NAMALWA (cell line): ENCODE measurements at places on chromosomes 3 and 15.
A peak's percentile ranks its signal among the peaks of the same experiment; 100 is the strongest.

DNA sequence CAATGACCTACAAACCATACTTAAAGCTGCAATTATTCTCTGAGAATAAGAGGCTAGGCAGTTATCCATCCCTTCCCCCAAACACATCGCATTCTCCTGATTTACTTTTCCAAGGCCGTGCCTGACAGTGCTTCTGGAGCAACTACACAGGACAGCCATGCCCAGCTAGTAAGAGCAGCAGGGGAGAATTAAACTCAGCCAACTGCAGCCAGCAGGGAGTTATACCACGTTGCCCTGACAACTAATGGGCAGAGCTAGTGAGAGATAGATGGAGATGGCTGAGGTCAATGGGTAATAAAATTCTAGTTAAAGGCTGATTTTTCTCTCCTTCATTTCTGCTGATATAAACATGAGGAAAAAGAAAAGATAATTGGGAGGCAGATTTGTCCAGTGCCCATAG is 193.8 kb upstream of the PPP2R3A start:
- no peak for DNase-seq

DNA sequence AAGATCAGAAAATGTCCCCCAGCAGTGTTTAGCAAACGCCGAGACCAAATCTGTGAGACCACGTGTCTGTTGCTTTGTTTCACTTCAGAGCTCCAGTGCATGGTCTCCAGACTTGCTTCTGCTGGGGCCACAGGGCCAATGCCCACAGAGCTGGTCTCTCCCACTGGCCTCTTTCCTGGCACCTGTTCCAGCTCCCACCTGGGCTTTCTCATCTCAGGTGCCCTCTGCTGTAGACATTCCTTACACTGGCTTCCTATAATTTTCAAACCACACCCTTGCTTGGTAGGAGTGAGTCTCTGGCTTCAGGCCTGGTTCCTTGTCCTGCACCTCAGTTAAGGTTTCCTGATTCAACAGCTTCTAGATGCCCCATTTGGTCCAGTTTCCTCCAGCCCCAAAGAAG is 243.1 kb downstream of the ADAMTS17 start:
- no peak for DNase-seq

GRCh38 chr3:89105503-89105902 is 1.9 kb upstream of the EPHA3 start:
- DNase-seq: no peak

GRCh38 chr15:63461230-63461985 is 43.0 kb upstream of the USP3 start:
- DNase-seq: no peak

DNA sequence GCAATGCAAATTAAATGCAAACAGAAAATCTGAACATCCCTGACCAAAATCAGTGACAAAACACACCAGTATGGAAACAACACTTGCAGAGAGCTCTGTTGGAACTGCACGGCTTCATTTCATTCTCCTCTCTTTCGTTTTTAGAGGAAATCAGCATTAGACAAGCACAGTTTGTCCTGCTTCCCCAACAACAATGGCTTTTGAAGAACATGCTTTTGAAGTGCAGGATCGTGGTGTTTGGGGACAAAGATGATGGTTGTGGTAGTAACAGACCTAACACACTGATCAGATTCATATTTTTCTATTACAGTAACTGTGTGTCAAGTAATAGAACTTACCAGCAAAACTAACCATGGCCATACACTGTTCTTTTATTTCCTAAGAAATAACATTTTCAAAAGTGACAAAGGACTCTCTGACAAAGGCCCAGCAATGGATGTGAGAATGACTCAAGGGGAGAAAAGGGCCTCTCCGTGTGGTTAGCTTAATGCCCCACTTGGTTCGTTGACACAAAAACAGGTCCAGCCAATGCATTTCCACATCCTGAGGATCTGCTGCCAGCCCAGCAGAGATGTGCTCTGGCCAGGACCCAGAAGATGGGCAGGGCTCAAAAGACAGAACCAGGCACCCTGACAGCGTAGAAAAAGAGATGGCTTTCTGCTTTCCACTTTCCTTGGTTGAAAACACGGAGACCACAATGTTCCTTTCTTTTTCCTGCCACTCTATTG is 84.1 kb downstream of the CCNL1 start:
- no peak for DNase-seq

- no peak for DNase-seq
These were observed 68.5 kb downstream of the SLC7A14 start for GRCh38 chr3:170517242-170517945.

- DNase-seq: no peak
These were observed 188.4 kb downstream of the TBC1D5 start for GRCh38 chr3:17554078-17554477.

GRCh38 chr3:32686713-32687112 is 1.7 kb downstream of the CNOT10 start:
- DNase-seq: peak; percentile 21

- peak; percentile 27 for DNase-seq
These were observed 1.4 kb upstream of the RSRC1 start for GRCh38 chr3:158108445-158108985.

- DNase-seq: no peak
These were observed at the start of gene ARMC8 for GRCh38 chr3:138187296-138188012. Gene ARMC8 (plus strand): TSS chr3:138187301. CDS start chr3:138187555, 254 bp downstream.

GRCh38 chr3:166669781-166670180 is 710.3 kb downstream of the ZBBX start:
- DNase-seq: no peak

GRCh38 chr3:49716169-49716568 is 3.3 kb downstream of the AMIGO3 start:
- DNase-seq: no peak

DNA sequence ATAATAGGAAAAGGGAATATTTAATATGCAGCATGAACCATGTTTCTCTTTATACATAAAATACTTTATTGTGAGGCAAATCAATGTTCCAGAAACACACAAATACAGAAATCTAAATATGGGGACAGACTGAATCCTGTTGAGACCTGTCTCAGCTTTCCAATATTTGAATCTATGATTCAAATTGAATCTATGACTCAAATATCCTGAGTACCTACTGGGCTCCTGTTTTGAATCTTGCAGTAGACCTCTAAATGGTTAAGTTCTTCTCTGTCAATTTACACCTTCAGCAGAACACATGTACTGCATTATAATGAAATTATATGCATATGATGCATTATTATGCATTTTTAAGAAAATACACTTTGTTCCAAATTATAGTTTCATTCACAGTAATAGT is 143.2 kb upstream of the PLXND1 start:
- no peak for DNase-seq

GRCh38 chr3:73291541-73291940 is 230.1 kb downstream of the EBLN2 start:
- no peak for DNase-seq

- DNase-seq: no peak
These were observed 194.7 kb downstream of the LPP start for GRCh38 chr3:188348435-188349244.

DNA sequence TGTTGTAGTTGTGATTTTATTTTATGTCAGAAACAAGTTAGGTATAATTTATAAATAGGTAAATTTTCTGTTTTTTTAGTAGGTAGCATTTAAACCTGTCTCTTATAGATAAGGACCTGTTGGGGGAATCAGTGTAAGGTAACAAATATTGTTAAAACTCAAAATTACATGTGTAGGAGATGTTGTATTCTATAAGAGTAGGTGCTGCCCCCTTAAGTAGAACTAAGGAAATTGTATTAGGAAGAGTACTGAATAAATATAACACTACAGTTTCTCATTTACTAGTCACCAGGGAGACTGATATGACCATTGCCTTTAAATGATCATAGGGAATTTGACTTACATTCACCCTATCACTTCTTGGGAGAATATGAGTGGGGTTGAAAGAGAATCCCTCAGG is 31.2 kb downstream of the SLC25A36 start:
- peak; percentile 49 for DNase-seq

GRCh38 chr15:99209326-99209725 is 40.1 kb downstream of the TTC23 start:
- DNase-seq: no peak

DNA sequence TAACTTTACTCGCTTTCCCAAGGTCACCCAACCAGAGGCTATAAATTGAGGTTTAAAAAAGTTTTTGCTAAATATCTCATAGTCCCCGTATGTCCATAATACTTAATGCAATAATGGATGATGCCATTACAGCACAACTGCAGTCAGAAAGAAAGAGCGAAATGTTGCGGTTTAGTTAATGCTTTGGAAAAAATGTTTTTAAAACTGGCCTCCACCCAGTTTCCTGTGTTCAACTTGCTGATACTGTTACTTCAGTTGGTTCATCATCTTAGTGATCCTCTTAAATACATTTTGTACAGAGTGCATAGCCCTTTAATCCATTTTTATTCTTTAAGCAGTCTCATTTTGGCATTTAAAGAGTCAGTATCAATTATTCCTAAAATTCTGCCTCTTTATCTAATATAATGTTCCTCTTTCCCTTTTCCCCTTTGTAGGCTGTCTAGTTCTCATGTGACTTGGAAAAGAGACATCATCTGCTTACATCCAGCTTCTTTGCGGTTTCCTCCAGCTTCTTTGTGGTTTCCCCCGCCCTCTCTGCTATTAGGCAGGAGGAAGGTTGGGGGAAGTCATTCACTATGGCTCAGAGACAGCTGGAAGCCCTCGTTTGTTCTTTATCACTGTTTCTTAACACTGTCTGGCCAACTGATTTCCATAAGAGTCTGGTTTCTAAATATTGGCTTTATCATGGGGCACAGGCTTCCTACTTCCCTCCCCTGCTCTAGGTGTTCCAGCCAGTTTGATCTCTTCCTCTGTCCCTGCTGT is 154.3 kb downstream of the GOLIM4 start:
- no peak for DNase-seq

GRCh38 chr3:188497021-188497420 is 343.1 kb downstream of the LPP start:
- DNase-seq: no peak

- DNase-seq: no peak
These were observed 10.8 kb downstream of the CMTM8 start for GRCh38 chr3:32249184-32249782.

DNA sequence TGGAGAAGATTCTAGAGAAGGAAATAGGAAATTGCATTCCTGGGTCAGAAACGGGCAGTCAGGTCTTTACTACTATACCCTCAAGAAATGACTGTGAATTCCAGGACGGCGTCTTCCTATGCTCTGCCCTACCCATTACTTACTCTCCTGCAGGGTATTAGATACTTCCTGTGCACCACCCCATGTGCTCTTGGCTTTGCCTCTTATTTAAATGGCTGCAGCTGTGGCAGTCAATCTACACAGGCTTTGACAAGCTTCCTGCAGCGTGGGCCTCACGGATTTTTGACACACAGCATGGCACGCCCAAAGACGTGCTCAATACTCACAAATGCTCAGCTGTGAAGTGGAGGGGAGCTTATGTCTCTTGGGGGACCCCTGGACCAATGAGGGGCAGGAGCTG is 206.1 kb downstream of the SV2B start:
- DNase-seq: no peak

DNA sequence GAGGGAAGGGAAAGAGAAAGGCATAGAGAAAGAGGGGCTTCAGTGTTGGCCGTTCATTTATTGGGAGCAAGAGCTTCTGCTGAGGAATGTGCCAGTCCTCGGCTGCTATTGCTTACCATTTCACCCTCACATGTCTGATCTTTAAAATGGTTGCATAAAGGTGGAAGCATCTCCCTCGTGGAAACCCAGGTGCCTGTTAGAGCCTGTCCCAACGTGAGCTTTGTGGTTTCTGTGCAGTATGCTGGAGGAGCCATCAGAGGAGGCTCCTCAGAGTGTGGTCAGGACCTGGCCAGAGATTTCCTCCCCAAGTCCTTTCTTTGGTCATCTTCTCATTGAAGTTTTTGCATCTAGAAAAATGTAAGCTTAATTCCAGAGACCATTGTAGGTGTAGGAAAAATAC is 34.4 kb downstream of the PSMD6 start:
- no peak for DNase-seq

DNA sequence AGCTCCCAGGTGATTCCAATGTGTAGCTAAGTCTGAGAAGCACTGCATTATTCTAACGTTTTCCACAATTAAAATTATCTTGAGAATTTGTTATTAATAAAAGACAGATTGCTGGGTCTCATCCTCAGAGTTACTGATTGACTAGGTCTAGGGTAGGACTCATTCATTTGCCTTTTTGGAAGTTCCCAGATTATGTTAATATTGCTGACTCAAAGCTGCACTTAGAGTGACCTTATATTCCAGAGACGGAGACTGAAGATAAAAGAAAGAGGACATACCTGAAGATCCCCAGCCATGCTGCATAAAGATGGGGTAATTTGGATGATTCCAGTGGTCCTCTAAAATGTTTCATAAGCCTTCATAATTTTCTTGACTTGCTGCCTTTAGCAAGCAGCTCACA is 81.8 kb downstream of the PLSCR2 start:
- no peak for DNase-seq

DNA sequence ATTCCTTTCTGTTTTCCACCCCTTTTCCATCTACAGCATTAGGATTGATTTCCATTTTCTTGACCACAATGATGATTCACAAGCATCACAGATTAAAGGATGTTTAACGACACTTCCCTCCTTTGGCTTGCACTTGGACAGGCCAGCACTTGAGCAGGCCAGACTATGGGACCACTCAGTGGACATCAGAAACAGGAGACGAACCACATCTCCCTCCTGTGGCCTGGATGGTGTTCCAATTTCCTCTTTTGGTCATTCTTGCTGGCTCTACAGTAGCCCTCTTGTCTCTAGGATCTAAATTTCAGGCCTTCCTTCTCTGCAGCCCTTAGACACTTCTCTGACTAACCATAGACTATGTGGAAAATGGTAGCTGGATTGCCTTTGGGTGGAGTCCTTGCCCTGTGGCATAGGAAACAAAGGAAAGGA is 78.8 kb upstream of the BOC start:
- DNase-seq: no peak

DNA sequence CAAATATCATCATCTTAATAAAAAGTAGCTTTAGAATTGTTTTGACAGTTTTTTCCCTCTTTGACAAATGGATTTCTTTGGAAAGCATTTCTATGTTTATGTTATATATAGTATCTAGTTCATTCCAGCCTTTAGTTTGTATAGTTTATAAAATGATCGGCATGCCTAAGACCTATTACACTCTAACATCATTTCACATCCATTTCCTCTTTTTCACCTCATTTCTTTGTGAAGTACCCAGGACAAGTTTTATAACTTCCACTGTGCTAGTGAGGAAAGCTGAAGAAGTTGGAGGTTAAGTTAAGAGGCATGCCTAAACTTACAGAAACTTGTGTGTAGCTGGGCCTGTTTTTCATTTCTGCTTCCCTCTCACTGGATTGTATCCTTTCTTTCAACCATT is 178.4 kb downstream of the TP63 start:
- no peak for DNase-seq

GRCh38 chr3:127393131-127393820 is 105.4 kb upstream of the PRR20G start:
- DNase-seq: no peak

DNA sequence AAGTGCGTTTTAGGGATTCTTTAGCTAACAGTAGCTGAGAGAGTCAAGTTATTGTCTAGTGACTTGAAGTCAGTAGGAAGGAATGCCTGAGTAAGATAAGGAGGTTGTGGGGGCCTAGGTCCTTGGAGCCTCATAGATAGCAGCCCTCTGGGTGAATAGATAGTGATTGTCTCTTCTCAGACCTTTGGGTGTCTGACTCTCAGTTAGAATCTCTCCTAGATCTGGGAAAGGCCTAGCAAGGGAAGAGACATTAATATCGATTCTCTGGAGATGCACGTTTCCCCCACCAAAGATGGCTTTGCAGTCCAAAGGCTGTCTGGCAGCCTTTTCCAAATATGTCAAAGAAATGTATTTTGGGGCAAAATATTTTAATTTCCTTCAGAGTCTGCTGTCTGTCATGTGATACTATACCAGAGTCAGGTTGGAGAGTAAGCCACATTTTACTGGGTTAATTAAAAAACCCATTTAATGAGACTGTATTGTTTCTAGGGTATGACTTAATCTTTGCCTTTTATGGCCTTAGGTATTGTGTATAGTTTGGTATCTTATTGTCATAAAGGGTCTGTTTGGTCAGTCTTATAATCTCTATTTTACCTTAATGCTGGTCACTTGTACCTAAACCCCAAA is 92.2 kb downstream of the ST6GAL1 start:
- peak; percentile 60 for DNase-seq
